Karpas-422 (cell line): ENCODE measurements at places on chromosomes 5 and 9. TPM values are rescaled to one million over a fixed set of nuclear protein-coding genes. Genes with fewer than 3 reads are reported as not detected.

Gene SLC4A9
- total RNA-seq: not detected in 2 replicates

Gene FOXD4L3
- 0.22 TPM in 1 of 2 replicates, not detected in the other for total RNA-seq

DNA sequence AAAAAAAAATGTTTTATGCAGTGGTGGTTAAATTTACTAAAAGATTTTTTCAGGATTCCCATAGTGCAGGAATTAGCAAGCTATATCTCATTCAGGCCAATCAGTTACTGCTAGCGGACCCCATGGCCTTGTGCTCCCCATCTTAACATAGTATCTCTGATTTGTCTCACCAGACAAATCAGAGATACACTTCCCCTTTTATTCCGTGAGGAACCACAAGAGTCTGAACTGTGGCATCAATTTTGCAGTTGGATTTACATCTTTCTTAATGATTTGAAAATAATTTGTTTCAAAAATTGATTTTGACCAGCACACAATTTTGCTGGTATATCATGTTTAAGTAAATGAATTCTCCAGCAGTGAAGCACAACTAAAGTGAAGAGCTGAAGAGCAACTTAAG lies 17.9 kb downstream of the ITGA1 start:
- peaks cover 21% of the 10 kb centered on the region for H3K36me3 ChIP-seq
- no peak overlapping the region for H3K4me3 ChIP-seq
- peaks cover 23% of the 10 kb centered on the region for H3K4me1 ChIP-seq
- no peak for DNase-seq
- H3K27me3 ChIP-seq: no peaks in the 10 kb centered on the region

- H3K36me3 ChIP-seq: no peaks in the 10 kb centered on the region
- DNase-seq: no peak
- no peak overlapping the region for H3K4me3 ChIP-seq
These were observed 199.8 kb upstream of the MAP3K1 start for GRCh38 chr5:56615361-56616153.

DNA sequence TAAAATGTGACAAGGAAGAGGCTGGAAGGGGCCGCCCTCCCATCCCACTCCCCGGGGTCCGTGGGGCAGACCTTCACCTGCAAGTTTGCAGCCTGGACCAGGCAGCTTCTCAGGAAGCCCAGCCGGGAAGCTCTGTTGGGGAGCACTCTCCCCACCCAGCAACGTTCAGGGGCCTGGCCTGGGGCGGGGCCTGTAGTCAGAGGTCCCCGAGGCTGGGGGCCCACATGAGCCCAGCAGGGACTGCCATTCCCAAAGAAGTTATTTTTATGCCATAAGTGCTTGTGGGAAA lies 32.7 kb upstream of the NOTCH1 start:
- H3K4me3 ChIP-seq: no peak overlapping the region
- no peak overlapping the region for H3K27ac ChIP-seq
- no peak for DNase-seq
- no peaks in the 10 kb centered on the region for H3K27me3 ChIP-seq
- no peaks in the 10 kb centered on the region for H3K36me3 ChIP-seq
- H3K4me1 ChIP-seq: no peaks in the 10 kb centered on the region

DNA sequence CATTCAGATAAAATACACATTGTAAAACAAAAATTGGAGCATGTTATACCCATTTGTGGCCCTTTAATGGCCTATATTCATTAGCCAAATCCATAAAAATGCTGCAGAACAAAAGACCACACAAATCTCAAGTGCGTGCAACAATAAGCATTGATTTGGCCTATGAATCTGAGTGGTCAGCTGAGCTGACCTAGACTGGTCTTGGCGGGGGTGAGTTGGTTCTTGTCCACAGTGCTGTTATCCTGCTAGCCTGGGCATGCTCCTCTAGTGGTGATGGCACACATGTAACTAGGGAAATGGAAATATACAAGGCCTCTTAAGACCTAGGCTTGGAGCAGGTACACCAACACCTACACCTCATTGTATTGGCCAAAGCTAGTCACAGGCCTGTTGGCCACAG lies 122.2 kb upstream of the TBCA start:
- no peak overlapping the region for H3K27ac ChIP-seq
- DNase-seq: no peak
- H3K4me1 ChIP-seq: no peaks in the 10 kb centered on the region
- no peaks in the 10 kb centered on the region for H3K27me3 ChIP-seq
- H3K36me3 ChIP-seq: no peaks in the 10 kb centered on the region

- H3K27me3 ChIP-seq: no peaks in the 10 kb centered on the region
- no peak overlapping the region for H3K4me3 ChIP-seq
- no peak overlapping the region for H3K27ac ChIP-seq
- no peaks in the 10 kb centered on the region for H3K36me3 ChIP-seq
These were observed 4.7 kb upstream of the TEX53 start for GRCh38 chr9:114662081-114662989.
